ENCODE measurements at places on chromosomes 13 and 19.

DNA sequence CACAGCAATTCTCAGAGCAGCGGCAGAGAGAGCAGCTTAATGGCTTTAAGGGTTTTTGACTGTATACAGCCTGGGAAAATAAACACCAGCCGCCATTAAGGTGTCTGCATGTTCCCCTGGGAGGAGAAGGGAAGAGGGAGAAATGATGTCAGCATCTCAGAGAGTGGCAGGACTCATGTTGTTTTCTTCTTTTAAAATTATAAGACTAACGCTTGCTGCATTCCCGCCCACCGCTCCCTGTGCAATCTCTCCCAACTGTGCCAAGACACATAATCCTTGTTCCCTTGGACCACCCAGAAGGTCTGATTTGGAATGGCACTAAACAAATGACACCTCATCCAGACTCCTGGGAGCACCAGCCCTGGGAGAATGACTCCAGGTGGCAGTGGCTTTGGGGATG lies 27.7 kb upstream of the FAM216B start:
- DNase-seq: no peak

- no peak for DNase-seq
These were observed 307.0 kb downstream of the ZNF536 start for GRCh38 chr19:30679153-30679702.

DNA sequence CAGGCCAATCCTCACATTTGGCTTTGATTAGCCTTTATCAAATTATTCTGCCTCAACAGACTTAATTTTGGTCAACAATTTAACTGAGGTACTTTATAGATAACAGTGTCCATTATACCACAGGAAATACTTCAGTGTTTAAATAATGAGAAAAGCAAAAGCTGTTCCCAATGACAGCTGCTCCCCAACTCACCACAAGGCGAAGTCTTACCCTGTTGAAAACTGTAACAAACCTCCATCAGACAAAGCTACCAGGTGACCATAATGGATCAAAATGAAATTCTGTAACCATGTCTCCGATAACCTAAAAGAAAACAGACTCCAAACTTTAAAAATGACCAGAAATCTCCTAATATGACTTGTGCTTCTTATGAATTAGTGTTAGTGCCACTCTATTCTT lies 50.3 kb downstream of the ZNF44 start:
- no peak for DNase-seq

DNA sequence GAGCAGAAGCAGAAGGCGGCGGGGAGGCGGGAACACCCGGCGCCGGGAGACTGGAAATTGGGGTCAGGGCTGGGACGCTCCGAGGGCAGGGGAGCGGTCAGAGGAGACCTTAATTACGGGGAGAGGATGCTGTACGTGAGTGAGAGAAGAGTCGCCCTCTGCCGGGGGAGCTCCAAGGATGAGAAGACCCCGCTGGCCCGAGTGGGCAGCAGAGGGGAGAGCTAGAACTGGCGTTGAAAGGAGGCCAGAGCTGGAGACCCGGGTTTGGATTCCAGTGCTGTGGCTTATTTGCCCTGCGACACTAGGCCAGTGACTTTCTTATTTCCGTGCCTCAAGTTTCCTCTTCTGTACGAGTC lies 536 bp downstream of the FAM32A start:
- no peak for DNase-seq

DNA sequence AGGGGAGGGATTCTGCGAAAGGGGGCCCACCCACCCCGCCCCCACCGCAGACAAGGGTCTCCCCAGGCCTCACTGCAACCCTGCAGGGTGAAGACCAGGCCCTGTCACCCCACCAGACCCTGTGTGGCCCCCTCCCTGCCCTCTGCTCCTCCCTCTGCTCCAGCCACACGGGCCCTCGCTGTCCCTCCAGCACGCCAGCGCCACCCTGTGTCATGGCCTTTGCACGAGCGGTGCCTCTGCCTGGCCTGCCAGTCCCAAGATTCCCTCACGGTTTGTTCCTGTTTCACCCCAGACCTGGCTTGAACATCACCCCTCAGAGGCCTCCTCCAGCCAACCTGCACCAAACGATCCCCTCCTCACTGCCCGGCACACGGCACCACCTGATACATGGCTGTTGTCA lies 27.3 kb downstream of the PIP5K1C start:
- DNase-seq: no peak

GRCh38 chr13:50140153-50140552 lies 124.9 kb downstream of the KCNRG start:
- DNase-seq: no peak

DNA sequence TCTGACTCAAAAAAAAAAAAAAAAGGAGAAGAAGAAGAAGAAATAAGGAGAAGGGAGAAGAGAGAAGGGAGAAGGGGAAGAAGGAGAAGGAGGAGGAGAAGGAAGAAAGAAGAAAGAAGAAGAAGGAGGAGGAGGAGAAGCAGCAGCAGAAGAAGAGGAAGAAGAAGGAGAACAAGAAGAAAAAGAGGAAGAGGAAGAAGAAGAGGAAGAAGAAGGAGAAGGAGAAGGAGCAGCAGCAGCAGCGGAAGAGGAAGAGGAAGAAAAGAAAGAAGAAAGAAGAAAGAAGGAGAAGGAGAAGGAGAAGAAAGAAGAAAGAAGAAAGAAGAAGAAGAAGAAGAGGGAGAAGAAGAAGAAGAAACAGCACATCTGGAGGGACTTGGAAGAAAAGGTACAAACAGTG lies 4.1 kb upstream of the CNN1 start:
- no peak for DNase-seq

- no peak for DNase-seq
These were observed 603 bp downstream of the TM9SF2 start for GRCh38 chr13:99501848-99502301.

GRCh38 chr13:60707878-60708277 lies 310.9 kb downstream of the TDRD3 start:
- no peak for DNase-seq

GRCh38 chr13:65855242-65855805 lies 1374.8 kb downstream of the PCDH9 start:
- no peak for DNase-seq

Measured in stimulated activated CD8-positive, alpha-beta memory T cell treated with anti-CD3 and anti-CD28 coated beads, Interleukin-7, amount 100 ng/mL, for 1 hour (primary cell).